ENCODE measurements at places on chromosomes 4 and X.

GRCh38 chr4:38860788-38861424 is 4.3 kb upstream of the TLR6 start:
- DNase-seq = peak; percentile 29

DNA sequence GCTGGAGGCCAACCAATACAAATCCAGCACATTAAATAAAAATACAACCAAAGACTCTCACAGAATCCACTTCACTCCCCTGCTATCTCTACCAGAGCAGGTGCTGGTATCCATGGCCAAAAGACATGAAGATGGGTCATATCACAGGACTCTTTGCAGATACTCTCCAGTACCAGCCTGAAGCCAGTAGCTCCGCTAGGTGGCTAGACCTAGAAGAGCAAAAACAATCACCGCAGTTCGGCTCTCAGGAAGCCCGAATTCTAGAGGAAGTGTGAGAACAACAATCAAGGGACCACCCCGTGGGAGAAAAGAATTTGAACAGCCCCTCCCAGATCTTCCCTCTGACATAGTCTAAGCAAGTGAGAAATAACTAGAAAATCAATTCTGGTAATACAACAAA is 20.2 kb downstream of the CLIC2 start:
- DNase-seq = no peak

- no peak for DNase-seq
Measured at GRCh38 chr4:69649207-69649606, 3.8 kb downstream of the UGT2A1 start.

- DNase-seq = no peak
Measured at GRCh38 chrX:26050099-26050498, 88.0 kb upstream of the MAGEB18 start.

GRCh38 chr4:87188932-87189331 is 31.5 kb downstream of the KLHL8 start:
- DNase-seq = no peak

DNA sequence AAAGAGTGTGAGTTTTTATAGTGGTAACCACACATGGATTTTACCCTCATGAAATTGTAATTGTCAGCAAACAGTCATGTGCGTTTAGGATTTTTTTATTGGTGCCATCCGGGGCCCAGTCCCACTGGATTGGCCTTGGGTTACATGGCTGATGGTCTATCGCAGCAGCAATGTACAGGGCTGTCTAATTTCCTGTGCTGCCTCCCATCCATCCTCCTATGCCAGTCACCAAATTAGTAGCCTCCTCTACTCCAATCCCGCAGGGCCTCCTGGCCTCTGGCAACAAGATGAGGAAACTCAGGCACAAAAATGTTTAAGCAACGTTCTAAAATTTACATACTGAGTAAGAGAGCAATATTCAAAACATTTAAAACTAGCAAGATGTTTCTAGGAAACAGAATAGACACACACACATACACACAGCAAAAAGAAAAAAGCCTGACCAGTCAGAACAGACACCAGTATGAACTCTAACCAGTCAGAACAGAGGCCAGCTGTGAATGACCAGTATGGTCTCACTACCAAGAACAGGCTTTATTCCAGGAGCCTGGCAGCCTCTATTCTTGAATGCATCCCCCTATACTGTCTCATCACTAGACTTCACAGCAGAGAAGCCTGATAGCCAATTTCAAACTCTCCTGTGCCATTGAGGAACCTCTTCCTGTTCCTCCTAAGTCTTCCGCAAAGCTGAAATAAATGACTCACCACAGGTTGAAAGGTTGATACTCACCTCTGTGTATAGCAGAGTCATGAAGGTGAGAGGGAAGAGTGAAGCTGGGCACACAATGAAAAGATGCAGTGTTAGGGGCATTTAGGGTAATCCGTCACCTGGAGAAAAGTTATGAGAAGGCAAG is 42.6 kb downstream of the CHRNA9 start:
- DNase-seq = no peak

DNA sequence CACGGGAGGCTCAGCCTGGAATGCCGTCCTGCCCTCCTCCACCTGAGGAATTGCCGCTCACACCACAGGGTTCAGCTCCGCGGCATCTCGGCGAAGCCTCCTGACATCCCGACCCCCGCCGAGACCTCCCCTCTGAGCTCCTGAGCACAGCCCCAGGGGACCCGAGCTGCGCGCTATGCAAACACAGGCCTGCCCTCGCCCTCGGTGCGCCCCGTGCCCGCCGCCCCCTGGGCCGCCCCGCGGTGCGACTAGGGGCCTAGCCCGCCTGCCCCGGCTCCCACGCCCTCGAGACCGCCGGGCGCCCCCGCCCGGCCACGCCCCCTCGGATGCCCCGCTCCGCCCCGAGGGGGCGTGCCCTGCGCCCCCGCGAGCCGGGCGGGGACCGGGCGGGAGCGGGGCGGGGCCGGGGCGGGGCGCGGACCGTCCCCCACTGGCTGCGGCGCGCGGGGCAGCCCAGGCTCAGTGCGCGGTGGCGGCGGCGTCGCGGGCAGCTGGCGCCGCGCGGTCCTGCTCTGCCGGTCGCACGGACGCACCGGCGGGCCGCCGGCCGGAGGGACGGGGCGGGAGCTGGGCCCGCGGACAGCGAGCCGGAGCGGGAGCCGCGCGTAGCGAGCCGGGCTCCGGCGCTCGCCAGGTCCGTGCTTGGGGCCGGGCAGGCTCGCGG is at the start of gene FGFR3:
FGFR3 (plus strand) TSS at position 462 of the 664 bp plus-strand sequence. CDS start 642 bp downstream, outside the sequence.
- DNase-seq = peak; percentile 7

DNA sequence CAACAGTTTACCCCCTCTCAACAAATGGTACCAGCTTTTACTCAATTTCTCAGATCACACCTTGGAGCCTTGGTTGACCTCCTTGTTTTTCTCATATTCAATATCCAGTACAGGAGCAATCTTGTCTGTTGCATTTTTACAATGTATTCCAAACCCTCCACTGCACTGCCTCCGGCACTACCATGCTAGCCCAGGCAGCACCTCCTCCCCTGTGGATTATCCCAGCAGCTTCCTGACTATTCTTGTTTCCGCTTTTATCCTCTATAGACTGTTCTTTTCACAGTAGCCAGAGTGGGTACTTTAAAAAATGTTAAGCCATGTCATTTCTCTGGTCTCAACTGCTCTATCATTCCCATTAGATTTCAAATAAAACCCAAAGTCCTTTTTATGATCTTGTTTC is 253.4 kb upstream of the GPRIN3 start:
- DNase-seq = no peak

- DNase-seq = no peak
Measured at GRCh38 chr4:122003335-122003734, 51.5 kb upstream of the TRPC3 start.

GRCh38 chrX:95383778-95384177 is 1300.9 kb upstream of the DIAPH2 start:
- no peak for DNase-seq

GRCh38 chr4:151942971-151943370 is 182.2 kb upstream of the GATB start:
- DNase-seq = no peak

- no peak for DNase-seq
Measured at GRCh38 chr4:140533951-140534480, 10.0 kb downstream of the ELMOD2 start.

DNA sequence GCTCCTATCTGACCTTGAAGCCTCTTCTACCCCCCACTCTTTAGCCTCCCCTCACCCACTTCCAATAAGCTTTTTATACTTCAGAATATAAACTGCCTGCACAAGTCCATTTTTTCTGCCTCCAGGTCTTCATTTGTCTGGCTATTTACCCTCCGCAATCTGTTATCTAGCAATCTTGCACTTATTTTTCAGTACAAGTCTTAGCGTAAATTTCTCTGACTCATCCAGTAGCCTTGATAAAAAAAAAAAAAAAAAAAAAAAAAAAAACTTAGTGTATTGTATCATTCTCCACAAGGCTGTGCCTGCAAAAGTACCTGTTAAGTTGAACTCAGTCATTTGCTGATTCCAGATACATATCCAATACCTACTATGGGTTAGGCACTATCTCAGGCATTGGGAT is 219.5 kb upstream of the DKK2 start:
- DNase-seq = no peak

- no peak for DNase-seq
Measured at GRCh38 chr4:155984106-155984797, 30.6 kb upstream of the CTSO start.

- no peak for DNase-seq
Measured at GRCh38 chrX:1833656-1834360, 218.9 kb downstream of the ASMT start.

DNA sequence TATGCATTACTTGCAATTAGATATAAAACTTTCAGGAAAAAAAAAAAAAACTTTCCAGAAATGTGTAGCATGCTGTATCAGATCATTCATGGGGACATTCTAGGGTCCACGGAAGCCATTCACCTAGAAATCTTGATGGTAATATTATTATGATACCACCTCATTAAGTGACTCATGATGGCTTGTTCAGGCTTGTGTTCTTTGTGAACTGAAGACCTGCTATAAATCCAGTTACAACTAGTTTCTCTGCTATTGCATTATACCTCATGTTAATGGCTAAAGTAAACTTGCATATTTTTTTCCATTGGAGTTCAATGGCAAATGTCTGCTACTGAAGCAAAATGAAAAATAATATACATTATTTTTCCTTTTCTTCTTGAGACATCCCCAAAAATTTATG is 35.3 kb upstream of the PTPN13 start:
- no peak for DNase-seq

DNA sequence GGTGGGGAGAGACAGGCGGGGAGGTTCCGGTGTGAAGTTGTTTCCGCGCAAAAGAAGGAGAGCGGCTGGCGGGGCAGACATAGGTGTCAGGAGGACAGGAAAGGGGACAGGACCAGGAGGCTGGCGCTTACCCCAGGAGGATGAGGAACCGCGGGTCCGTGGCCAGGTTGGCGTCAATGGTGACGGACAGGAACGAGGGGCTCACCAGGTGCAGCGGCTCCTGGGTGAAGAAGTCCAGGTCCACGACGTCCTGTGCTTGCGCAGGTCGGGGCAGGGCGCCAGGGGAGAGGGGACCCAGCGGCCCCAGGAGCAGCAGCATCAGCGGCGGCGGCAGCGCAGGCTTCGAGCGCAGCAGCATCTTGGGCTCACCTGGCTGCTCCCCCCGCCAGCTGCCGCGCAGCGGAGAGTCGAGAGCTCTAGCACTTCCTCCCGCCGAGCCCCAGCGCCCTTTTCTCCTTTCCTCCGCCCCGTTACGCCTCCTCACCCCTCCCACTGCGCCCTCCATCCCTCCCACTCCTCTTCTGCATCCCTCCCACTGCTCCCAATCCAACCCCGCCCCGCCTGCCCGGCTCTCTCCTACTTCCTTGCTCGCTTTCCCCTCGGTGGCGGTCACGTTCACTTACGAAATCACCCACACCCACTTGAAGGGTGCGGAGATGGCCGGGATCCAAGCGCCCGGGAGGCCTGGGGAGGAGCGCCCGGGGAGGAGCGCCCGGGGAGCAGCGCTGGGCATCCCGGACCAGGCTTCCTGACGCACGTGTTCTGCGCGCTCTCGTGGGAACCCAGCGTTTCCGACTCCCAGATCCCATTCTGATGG is at the start of gene HPSE:
HPSE (minus strand) TSS at position 424 of the 817 bp plus-strand sequence; CDS start at position 358, 66 bp downstream.
- DNase-seq = peak; percentile 52

DNA sequence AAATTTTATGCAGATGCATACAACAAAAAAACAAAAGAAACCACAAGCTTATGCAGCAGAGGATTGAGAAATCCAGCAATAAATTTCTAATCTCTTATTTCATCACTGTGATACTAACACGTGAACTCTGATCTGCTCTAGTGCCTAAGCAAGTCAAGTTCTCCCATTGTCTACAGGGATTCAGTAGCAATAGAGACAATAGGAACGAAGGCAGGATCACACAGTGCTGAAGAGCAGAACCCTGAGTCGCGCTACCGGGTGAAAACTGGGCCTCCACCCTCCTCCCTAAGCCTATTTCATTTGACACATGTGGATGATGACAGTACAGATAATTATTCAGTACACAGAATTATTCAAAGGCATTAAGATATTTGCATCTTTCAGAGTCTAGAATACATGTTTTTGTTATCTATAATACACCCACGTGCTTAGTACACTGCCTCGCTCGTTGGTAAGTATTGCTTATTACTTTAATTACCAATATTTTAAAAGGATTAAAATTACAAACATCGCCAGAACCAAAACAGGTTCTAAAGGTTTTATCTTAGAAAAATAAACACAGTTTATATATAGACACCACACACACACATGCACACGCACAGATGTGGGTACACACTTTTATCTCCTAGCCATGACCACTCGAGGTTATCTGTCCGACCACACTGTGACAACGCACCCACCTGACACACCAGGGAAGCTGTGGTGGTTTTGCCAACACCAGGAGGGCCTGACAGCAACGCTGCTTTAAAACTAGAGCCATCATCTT is 60.1 kb downstream of the RFC1 start:
- DNase-seq = no peak

GRCh38 chrX:368811-369562 is 17.7 kb downstream of the PPP2R3B start:
- DNase-seq = no peak

GRCh38 chrX:10972706-10973105 is 138.4 kb upstream of the HCCS start:
- DNase-seq = no peak

DNA sequence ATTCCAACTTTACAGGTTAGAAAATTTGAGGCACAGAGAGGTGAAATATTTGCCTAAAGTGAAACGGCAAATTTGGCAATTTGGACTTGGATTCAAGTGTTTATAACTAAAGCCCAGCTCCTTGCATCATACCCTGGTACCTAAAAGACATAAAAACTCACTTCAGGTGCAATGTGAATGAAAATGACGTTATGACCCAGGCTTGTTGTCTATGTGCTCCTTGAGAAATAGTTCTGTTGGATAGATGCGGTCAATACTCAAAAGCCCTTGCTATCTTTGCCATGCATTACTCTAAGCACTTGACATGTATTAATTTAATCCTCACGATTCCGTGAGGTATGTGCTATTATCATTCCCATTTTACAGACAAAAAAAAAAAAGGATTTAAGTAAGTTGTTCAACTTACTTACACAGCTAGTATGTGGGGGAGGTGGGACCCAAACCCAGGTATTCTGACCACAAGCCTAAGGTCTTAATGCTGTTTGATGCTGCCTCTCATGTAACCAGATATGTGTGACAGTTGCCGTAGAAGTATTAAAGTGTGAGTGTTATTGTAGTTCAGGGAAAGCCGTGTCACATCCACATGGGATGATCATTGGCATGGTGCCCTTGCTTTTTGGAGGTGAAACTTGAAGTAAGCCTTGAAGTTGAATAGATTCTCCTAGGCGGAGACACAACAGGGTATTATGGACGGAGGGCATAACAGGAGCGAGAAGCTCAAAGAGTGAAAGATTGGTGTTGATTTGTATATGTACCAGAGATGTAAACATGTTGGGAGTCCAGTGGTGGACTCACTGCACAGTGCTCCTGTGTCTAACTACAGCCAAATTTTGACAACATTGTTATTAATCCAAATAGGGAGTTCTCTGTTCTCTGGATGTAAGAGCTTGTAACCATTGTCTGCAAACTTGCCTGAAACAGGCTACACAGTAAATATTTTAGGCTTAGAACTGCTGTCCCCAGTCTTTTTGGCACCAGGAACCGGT is 3.1 kb downstream of the SCML1 start:
- DNase-seq = no peak

Measured in activated T-helper 1 cell treated with Interleukin-2 at 50 U/mL for 16 hours (primary cell).